ENCODE measurements at places on chromosomes 6 and 20.
A peak's percentile ranks its signal among the peaks of the same experiment; 100 is the strongest.

DNA sequence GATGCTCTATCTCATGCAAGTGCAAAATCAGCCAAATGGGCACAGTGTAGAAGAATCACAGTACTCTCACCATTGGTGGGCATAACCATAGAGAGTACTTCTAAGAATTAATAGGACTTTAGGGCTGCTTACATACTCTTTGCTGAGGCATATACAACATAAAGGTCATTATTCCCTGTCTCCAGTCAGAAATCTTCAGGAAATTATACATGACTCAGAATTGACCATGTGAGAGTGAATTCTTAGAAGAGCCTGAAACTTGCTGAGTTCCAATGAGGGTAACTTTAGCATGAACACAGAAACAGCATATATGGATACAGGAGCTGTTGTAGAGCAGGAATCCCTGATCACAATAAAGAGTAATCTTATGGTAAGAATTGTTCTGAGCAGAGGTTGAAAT, 498.7 kb downstream of the TENT5A start:
- no peak for DNase-seq

DNA sequence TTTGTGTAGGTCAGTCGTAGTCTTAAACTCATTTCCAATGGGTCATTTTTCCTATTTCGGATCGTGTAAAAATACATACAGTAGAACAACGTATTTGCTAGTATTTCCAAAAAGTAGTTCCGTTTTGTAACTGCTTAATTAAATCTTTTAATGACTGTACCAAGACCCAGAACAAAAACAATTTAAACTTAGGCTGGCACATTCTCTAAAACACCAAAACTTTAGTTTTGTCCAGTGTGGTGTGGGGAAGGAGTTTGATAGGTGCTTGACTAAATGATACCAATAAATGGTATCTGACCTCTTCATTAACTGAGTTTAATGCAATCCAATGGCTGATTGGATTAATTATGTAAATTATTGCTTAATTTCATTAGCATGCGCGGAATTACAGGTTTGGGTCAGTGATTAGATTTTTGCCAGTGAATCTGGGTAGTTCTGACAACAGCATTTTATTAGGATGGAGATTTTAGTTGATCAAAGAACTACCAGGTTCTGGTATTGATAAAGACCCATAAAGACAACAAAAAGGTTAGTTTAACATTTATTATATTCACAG, 20.8 kb downstream of the OR2B2 start:
- DNase-seq: no peak

GRCh38 chr6:11196511-11197174, 35.8 kb downstream of the NEDD9 start:
- no peak for DNase-seq

- no peak for DNase-seq
These were observed 10.8 kb upstream of the FKBP1A start for GRCh38 chr20:1403624-1404023.

DNA sequence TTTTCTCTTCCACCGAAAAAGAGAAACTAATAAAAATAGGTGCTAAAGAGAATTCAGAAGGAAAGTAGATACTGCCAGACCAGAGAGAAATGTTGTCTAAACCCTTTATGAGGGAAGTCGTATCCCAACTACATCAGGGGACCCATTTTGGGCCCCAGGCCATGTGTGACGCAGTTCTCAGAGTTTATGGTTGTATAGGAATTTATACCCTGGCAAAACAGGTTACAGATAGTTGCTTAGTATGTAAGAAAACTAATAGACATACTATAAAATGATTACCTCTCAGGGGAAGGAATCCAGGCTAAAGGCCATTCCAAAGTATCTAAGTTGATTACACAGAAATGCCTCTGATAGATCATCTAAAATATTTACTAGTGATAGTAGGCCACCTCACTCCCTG, 28.6 kb upstream of the SLC52A3 start:
- DNase-seq: no peak

GRCh38 chr6:150230832-150231524, 88.1 kb downstream of the PPP1R14C start:
- no peak for DNase-seq

GRCh38 chr6:109304284-109305015, 77.8 kb downstream of the CD164 start:
- no peak for DNase-seq

GRCh38 chr6:133827766-133828165, 61.1 kb upstream of the TCF21 start:
- no peak for DNase-seq

DNA sequence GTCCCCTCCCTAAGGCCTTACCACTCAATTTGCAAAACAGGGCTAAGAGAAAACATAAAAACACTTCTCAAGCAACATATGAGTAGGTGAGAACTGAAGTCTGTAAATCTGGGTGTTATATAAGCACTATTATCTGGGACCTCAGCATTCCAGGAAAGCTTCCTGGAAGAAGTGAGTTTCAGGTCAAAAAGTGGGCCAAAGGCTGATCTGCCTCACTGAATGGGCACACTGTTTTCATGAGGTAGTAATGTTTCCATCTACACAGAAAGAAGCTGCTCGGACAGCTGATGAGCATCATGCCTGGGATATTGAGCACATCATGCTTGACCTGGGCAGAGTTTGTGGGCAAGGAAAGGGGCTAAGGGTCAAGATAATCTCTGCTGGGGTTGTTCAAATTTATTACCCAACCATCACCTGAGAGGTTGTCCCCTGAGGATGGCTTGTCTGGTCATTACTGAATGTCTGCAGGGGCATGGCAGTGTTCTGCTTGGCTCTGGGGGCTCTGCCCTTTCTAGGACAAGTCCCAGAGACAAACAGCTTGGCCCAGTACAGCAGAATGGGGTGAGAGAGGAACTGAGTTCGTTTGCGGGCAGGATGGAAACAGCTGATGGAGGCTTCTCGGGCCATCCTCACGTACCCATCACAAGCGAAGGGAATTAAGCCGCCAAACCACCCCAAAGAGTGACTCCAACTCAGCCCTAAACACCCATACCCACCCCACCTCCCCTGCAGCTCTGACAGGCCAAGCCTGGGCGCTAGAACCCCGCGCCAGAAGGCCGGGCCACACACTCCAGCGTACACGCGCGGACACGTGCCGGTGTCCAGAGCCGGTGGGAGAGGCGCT, 1.2 kb upstream of the SYNJ2 start:
- DNase-seq: no peak

- no peak for DNase-seq
These were observed 187.7 kb downstream of the AIG1 start for GRCh38 chr6:143248359-143248758.

DNA sequence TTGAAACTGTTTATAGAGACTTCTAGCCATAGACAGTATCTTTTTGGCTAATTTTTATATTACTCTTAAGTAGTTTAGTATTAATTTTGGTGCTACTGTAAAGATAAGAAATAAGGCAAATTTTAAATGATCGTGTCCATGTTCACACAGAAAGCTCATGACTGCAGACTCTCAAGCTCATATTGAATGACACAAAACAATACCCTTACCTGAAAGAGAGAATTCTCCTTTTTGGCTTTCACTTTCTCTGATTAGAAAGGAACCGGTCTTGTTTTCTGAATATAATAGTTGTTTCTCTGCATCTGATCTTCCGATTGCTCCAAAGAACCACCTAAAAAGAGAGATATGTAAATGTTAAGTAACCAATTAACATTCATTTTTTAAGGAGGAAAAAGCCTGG, 57.0 kb downstream of the FRK start:
- DNase-seq: no peak

DNA sequence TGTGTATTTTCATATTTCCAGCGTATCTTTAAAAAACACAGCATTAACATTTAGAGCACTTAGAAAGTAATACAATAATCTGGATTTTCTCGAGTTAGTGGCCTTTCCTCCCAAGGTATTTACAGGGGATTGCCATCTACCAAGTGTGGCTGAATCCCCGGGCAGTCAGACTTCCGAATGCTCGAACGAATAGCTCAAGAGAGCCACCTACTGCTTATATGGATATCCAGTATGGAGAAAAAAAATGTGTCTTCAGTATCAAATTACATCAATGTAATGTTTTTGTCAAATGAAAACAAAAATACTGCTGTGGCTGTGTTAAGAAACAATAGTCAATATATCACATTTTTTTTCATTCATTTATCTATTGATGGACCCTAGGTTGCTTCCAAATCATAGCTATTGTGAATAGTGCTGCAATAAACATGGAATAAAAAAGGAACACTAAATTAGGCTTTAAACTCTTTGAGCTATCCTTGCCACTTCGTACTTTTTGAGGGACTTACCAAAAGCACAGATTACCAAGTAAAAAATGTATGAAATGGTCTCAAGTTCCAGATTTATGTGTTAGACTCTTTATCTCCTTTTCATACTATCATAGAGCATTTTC, 654.5 kb upstream of the PTCHD4 start:
- DNase-seq: no peak

- DNase-seq: no peak
These were observed 29.5 kb downstream of the KIF25 start for GRCh38 chr6:168026925-168027324.

GRCh38 chr6:108174371-108175175, 8.8 kb downstream of the NR2E1 start:
- no peak for DNase-seq

DNA sequence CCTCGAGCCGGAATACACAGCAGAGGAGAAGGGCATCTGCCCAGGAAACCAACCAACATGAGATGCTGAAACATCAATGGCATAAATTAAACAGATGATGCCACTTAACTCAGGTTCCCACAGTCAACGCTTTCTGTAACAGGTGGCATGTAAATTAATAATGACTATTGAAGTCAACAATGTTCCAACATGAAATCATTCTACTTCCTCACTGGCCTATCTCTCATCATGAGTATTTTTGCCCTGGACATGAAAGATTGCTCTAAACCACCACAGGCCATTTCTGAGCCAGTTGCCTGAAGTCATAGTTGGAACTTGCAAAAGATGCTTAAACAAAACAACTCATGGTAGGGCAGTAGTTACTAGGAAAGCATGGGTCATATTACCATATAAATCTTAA, 397.9 kb upstream of the JARID2 start:
- no peak for DNase-seq

GRCh38 chr6:99114769-99115406, 167.1 kb upstream of the FBXL4 start:
- DNase-seq: no peak

- peak; percentile 17 for DNase-seq
These were observed 30.1 kb downstream of the SF3B5 start for GRCh38 chr6:144065213-144065660.

DNA sequence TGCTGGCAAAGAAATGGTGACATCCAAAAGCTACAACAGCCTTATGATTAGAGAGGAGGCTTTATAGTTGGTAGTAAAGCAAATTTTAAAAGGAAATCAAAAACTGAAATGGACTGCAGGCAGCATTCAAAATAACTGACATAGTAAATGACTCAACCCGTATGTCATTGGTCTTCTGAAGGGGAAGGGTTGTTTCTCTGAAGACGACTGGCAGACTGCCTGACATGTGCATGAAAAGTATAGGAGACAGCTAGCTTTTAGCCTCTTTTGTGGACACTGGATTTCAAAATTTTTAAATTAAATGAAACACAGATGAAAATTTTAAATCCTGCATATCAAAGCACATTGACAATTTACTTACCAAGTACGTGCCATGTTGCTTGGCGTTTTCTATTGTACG, 90.7 kb downstream of the TRMT6 start:
- no peak for DNase-seq

DNA sequence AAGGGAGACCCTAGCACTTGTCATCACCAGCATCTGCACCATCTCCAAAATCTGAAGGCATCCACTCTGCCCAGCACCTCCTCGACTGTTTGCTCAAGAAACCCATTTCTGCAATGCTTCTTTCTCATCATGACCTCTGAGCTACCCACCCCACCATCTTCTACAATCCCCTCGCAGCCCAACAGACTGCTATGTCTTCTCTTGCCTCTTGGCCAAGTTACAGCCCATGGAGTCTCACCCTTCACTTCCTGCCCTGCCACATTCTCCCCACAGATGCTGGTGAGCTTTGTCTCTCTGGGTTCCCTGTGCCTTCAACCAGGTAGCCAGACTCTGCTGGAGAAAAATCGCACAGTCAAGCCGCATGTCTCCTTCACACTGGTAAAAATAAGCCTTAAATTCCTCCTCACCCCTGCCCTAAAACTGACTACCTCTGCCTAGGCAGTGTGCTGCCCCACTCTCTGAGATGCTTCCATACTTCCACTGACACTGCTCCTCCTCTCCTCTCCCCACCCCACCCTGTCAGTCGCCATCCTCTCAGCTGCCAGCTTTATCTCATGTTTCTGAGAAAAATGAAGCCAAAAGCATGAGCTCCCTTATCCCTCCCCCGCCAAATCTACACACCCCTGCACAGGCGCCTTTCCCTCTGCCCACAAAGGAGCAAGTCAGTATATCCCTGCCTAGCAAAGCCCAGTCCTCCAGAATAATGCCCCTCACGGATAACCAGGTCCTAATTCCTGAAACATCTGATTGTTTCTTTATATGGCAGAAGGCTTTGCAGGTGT, 2.3 kb upstream of the TXNDC5 start:
- no peak for DNase-seq

DNA sequence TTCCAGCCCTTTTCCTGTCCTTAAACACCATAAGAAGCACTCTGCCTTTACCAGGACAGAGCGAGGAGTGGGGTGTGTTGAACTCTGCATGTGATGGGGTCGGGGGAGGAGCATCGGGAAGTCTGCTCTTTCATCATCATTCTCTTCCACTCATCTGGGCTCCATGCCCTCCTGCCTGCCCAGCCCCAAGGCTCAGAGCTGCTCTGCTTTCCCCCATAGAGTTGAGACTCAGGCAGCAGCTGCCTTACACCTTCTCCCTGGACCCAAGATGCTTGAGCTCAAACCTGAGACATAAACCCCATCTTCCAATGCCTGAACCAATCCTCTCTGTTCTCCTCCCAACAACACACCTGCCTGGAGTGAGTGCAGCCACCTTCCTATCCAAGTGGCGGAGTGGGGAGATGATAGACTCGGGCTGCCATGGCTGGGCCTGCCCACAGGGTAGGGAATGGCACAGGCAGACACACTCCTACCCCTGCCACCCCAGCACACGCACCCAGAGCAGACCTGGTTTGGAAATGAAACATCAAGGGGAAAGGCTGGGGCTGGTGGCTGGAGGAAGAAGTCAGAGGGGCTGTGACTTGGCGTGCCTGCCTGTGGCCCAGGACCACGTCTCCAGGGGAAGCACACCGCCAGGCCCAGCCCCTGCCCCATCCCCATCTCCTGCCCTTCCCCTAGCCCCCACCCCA, 28.4 kb downstream of the TFEB start:
- DNase-seq: no peak

GRCh38 chr6:119862719-119863118, 513.2 kb upstream of the MAN1A1 start:
- no peak for DNase-seq

DNA sequence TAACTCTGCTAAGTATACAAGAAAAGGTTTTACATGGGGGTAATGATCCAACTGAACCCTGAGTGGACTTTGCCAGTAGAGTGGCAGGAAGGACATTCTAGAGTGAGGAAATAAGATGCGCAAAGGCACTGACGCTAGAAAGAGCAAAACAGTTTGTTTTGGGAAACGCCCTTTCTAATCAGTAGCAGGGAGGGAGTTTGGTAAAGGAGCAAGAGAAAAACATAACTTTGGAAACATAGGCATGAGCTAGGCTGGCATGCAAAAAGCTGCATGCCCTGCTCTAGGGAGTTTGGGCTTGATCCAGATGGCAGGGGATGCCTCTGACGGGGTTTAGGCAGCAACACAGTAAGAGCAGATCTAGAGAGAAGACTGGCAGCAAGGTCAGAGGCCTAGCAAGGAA, 135.2 kb downstream of the DST start:
- DNase-seq: no peak

GRCh38 chr6:139016337-139017213, 12.0 kb upstream of the ABRACL start:
- DNase-seq: no peak

All from stimulated activated CD4-positive, alpha-beta T cell treated with anti-CD3 and anti-CD28 coated beads, Interleukin-4, amount 100 ng/mL, for 48 hours (primary cell).